DMS 273 treated with DMSO at 0.1 percent for 48 hours (cell line): ENCODE measurements at places on chromosomes 2 and 18.

DNA sequence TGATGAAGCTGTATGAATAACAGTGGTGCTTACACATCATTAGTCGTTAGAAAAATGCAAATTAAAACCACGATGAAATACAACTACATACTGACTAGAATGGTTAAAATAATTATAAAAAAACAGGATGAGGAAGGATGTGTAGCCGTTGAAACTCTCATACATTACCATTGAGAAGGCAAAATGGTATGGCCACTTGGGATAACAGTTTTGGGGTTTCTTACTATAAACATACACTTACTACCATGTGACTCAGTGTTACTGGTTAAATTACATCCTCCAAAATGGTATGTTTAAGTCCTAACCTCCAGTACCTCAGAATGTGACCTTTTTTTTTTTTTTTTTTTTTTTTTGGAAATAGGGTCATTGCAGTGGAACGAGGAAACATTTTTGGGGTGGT is 58.4 kb downstream of the UBE2E3 start:
- DNase-seq = no peak

DNA sequence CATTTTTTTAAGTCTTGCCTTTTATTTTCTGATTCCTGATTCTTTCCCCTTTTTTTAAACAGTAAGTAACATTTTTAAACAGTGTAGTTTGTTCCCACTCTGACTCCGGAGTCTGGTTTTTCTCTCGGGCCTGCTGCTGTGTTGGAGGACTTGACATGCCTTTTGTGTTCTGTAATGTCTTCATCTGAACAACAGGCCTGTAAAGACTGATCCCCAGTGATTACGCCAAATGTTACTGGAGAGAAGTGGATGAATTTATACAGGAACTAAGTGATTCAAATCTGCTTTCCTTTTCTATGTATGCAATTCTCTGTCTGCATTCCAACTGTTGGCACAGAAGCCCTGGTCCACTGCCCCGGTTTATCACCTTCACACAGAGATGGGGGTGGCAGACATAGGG is 54.3 kb upstream of the RMDN2 start:
- no peak for DNase-seq

GRCh38 chr18:45771587-45772480 is 47.9 kb downstream of the SLC14A1 start:
- no peak for DNase-seq

DNA sequence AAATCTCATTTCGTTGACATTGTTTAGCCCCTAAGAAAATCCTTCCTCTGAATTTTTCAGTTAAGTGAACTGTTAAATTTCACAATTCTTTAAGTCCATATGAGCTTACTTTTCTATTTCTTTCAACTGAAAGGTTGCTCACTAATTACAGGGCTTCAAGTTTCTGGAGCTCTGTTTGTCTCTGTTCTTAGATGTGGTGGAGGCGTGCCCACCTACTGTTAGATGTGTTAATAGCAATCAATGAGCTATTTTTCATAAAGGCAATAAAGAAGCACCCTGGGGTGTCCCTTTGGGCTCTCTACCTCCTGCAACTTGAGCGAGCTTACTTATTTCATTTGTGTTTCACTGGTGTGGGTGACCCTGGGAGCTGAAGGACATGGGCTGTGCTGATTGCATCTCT is 25.0 kb downstream of the CREG2 start:
- DNase-seq = no peak
